Stimulated activated CD4-positive, alpha-beta T cell treated with anti-CD3 and anti-CD28 coated beads, Interleukin-1b, Interleukin-23, amount 100 ng/mL, for 1 hour (primary cell): ENCODE measurements at places on chromosomes 3 and 15.

GRCh38 chr15:93997071-93997658, 234.2 kb upstream of the MCTP2 start:
- DNase-seq = no peak

- DNase-seq = no peak
These were observed 37.4 kb downstream of the FGF7 start for GRCh38 chr15:49460411-49460941.

GRCh38 chr3:188559856-188560255, 405.9 kb downstream of the LPP start:
- DNase-seq = no peak

- no peak for DNase-seq
These were observed 7.4 kb upstream of the DLG1 start for GRCh38 chr3:197305854-197306253.

- no peak for DNase-seq
These were observed 36.5 kb downstream of the MGLL start for GRCh38 chr3:127785711-127786265.

DNA sequence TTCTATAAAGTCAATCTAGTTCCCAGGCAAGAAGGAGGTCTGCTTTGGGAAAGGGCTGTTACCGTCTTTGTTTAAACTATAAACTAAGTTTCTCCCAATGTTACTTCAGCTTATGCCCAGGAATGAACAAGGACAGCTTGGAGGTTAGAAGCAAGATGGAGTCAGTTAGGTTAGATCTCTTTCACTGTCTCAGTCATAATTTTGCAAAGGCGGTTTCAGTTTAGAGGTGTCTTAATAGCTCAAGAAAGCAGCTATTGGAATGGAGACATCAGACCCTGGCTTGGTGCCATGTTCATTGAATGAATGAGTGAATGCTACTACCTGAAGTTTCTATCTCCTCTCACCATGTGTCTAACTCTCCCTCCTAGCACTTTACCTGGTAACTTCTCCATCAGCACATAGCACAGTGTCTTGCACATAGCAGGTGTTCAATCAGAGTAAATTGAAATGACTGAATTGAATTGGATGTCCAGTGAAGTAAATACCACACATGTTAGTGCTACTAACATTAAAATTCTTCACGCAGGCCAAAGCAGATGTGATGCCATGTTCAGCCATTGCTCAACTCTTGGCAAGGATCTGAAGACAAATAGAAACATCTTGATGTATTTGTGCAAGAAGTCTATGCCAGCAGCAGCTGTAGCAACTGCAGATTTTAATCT, 28.2 kb downstream of the CLEC3B start:
- no peak for DNase-seq

- DNase-seq = no peak
These were observed 85.3 kb upstream of the MBNL1 start for GRCh38 chr3:152183473-152183872.

- DNase-seq = no peak
These were observed 29.6 kb downstream of the SEC61A1 start for GRCh38 chr3:128081846-128082245.

GRCh38 chr3:55169608-55170072, 241.8 kb upstream of the LRTM1 start:
- DNase-seq = no peak

GRCh38 chr15:40836020-40836419, 7.5 kb upstream of the PPP1R14D start:
- no peak for DNase-seq

DNA sequence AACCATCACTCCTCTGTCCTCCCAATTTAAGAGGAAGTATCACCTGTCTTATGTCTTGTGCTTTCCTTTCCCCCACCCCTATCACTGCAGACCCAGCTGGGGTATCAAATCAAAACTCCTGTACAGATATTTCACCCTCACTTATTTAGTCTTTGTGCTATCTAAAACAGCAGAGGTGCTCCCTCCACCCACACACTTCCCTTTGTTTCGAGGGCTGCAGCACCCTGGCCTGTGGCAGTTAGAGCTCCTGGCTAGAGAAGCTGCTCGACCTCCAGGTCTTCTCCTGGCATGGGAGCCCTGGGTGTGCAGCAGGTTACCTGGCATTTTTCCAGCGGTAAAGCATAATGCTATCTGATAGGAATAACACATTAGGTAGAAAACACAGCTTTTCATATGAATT, 181.4 kb upstream of the BCL6 start:
- DNase-seq = no peak
